ENCODE measurements at places on chromosomes 13 and 19.

DNA sequence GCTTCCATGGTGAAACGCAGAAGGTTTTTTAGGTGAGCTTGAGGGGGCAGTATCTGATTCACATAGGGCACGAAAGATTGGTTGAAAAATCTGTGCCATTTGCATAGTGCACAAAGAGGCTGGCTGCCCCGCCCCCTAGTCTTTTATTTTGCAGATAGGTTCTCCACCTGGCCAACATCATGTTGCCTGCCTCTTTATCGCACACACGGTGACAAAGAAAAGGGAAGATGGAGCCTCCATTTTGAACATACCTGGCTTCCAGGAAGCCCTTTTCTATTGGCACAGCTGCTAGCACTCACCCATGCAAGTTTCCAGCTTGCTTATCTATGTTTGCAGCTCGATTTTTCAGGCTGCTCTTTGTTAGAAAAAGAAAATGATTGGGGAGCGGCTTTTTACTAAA lies 316.2 kb upstream of the KLHL1 start:
- no peak for DNase-seq

GRCh38 chr19:13012690-13013608 lies 17.7 kb downstream of the NFIX start:
- DNase-seq, result peak; percentile 85

GRCh38 chr13:36445891-36446351 lies 13.6 kb downstream of the CCNA1 start:
- DNase-seq, result no peak

- no peak for DNase-seq
Measured at GRCh38 chr19:40623403-40624251, 22.5 kb downstream of the LTBP4 start.
